EL (cell line): ENCODE measurements at places on chromosomes 16 and 17.

- no peak for DNase-seq
Measured at GRCh38 chr16:30004424-30004776, 6.4 kb downstream of the DOC2A start.

DNA sequence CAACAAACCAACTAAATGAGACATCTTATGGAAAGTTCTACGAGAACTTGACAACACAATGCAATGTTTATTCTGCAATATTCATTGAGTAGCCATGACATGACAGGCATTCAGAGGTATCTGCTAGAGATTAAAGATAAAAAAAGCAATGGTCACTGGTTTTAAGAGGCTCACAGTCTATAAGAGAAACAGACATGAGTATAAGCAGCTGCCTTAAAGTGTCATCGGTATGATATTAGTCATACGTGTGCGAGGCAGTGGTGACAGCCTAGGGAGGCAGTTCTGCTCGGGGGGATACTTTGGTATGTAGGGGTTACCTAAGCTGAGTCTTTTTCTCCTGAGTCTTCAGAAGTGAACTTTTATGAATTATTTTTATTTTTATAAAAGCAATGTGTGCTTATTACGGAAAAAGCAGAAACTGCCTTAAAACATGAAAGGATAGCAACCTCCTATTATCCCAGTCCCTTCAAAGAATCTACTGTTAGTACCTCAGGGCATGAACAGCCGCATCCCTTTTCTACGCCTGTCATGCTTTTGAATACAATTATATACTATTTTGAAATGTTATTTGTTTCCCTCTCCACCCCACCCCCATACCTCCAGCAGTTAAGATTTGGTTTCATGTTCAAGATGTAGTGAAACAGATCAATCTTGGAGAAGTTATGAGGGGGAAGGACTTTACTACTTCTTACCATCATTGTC lies 7.7 kb downstream of the ST6GALNAC1 start:
- peak; percentile 73 for DNase-seq

GRCh38 chr17:19727501-19728078 lies 11.2 kb upstream of the SLC47A2 start:
- peak; percentile 11 for DNase-seq

DNA sequence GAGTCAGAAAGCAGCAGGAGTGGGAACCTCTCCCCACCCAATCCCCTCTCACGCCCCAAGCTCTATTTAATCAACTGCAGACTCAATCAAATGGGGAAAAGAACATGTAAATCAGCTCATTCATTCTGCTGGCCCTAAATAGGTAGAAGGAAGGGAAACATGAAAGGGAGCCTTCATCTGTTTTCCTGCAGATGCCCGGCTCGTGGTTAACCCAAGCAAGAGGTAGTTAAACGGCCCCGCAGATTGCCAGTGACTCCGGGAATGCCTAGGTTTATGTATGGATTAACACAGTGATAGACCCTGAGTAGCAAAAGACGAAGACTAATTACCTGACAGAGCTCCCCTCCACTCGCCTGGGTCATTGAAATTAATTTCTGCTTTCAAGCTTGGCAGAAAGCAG lies 542.0 kb downstream of the WWOX start:
- DNase-seq, result no peak

DNA sequence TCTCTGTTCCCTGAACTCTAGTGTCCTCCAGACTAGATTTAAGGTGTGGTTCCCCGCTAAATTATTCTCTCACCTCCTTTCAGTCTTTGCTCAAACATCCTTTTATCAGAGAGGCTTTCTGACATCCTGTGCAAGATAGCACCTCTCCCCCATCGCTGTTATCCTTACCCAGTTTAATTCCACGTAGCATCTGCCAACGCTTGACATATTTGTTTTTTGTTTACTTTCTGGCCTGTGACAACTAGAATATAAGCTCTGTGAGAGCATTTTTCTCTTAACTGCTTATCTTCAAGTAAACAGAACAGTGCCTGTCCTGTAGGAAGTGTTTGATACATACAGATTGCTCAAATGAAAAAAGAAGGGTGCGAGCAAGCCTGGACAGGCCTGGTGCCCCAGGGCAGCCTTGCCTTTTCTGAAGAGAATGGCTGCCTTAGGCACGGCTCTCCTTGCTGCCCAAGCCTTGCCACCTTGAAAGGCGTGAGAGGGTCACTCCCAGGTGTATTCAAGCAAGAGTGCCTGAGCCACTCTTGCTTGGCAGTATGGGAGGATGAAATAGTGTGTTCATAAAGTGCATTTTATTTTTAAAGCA lies 9.7 kb downstream of the DYNLL2 start:
- no peak for DNase-seq

- DNase-seq, result no peak
Measured at GRCh38 chr16:3165111-3165822, 22.7 kb upstream of the OR1F1 start.

DNA sequence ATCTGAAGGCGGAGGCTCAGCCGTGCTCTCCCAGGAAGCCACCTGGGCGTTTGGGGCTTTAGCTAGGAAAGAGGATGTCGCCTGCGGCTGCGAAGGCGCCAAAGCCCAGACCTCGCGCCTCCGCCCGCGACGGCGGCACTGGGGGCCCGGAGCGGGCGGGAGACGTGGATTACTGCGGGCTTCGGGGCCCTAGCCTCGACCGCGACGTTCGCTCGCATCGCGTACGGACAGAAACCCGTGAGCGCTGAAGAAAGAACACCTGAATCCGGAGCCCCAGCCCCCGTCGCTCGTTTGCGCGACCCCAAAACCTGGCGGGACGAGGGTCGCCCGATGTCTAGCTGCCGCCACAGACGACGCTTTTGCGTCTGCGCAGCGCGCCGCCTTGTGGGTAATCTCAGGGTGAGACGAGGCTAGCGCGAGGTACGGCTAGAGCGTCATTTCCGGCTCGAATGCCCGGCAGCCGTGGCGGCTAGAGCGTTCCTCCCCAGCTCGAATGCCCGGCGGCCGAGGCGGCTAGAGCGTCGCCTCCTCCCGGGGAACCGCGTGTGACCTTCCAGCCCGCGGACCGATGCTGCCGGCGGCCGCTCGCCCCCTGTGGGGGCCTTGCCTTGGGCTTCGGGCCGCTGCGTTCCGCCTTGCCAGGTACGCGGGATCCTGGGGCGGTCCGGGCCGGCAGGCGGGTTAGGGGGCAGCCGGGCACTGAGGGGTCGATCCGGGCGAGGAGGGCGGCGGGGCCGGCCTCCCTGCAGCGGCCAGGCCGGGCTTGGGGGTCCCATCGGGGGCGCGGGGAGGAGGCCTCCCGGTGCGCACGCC lies at the start of gene MRPL12:
Gene MRPL12, plus strand, starts transcription at position 434 of the 813 bp plus-strand sequence. Its CDS starts 135 bp downstream, at position 569.
- DNase-seq, result peak; percentile 91

DNA sequence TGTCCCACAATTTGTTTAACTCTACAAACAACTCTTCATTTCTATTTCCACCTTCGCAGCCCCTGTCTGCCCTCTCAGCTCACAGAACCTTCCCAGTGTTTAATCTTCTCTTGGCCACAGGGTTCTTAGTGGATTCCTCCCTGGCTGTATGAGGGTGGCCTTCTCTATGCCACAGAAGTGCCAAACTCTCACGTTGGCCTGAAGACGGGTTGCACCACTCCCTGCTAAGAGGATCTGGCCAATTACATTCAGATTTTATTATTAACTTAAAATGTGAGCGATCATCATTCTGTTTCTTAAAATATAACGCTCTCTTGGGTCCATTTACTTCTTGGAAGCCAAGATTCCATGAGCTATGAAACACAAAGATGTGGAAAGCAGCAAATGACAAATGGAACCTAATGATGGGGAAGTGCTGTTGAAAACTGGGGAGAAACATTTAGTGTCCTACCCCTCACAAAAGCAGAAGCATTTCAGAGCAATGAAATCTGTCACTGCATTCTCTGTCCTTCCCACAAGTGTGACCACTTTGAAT lies 91.3 kb upstream of the NOG start:
- no peak for DNase-seq

DNA sequence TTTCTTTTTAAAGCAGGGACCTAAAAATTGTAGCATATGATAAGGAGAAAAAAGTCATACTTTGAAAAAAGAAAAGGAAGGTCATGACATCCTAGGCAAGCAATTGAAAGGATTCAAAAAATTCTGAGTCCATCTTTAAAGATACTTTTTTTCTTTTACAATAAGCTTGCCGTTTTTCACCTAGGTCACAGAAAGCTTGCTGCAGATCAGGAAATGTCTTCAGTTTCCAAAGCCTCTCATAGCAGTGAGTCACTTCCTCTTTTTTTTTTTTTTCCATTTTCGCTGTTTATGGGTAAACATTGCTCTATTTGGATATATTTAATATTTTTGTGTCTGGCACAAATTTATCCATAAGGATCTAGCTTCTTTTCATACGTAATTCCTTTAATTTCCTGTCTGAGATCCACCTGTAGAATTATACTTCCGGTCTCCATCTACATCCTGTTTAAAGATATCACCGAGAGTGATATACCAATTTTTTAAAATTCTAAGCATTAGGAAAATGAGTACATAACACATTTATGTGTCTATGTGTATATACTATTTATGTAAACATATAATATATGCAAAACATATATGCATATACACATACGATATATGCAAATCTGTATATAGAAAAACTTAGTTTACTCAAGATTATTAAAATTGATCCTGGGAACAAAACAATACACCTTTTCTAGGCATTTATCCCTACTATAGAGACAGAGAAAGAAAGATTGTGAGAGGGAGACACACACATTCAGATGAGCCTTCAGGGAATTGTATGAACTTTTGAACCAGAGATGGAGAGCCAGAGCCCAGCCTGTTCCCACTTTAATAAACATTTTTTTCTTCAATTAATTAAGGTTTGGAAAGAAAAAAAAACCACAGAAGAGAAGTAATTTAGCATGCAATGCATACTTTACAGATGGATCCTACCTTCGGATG lies 134.4 kb downstream of the SKAP1 start:
- peak; percentile 18 for DNase-seq

GRCh38 chr16:17362183-17362582 lies 108.6 kb downstream of the XYLT1 start:
- DNase-seq, result no peak

DNA sequence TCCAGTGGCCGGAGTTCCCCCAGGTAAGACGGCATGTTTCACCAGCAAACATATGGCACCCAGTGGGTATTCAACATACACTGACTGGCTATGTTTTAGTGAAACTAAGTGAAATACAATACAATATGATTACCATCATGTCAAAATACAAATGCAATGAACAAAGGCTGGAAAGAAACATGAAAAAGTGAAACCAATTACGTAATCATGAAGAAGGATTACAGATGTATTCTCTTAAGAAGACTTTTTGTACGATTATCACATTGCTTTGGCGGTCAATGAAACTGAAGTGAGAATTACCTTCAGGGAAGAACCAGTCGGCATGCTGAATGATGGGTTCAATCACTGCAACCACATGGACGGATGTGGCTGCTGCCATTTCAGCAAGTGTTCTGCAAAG lies 71.7 kb downstream of the ARHGAP17 start:
- DNase-seq, result no peak

DNA sequence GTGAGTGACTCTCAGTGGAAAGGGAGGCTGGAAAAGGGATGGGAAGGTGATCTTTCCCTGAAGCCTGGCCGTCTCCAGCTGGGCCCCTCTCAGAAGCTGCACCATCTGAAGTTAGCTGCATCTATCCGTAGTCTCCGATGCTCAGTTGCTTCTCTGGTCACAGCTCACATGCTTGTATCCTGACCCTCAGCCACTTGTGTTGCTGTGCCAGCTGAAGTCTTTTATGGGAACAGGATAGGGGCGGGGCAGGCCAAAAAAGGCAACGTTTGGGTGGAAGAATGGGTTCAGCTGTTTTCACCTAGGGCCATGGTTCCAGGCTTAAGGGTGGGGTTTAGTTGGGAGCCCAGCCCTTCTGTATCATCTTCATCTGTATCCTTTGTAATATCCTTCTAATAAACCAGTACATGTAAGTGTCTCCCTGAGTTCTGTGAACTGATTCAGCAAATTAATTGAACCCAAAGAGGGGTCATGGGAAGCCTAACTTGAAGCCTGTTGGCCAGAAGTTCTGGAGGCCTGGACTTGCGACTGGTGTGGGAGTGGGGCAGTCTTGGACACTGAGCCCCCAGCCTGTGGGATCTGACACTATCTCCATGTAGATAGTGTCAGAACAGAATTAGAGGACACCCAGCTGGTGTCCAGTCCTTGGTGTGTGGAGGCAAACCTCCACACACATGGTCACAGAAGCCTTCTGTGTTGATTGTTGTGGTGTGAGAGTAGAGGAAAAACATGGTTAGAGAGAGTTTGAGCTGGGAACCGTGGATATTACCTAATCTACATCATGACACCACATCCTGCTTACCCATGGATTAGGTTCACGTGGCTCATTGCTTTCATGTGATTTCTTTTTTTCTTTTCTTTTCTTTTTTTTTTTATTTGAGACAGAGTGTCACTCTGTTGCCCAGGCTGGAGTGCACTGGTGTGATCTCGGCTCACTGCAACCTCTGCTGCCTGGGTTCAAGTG lies 49.3 kb upstream of the FBXO47 start:
- no peak for DNase-seq

- peak; percentile 3 for DNase-seq
Measured at GRCh38 chr16:17647879-17648872, 177.4 kb upstream of the XYLT1 start.

DNA sequence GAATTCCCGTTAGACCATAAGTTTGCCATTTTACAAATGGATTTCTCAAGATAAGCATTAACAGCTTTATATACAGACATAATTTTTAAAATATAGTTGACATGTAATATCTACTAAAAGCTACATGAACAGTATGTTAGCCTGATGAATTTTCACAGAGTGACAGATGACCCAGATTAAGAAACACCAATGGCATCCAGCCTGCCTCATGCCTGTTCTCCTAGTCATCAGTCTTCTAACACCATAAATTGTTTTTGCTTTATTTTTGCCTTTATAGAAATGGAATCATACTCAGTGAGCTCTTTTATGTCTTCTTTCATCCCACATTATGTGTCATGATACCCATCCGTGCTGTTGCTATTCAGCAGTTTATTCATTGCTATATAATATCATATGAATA lies 80.0 kb downstream of the ATF7IP2 start:
- no peak for DNase-seq

- no peak for DNase-seq
Measured at GRCh38 chr16:706189-707061, 824 bp upstream of the FBXL16 start.

GRCh38 chr17:67203818-67204217 lies 41.2 kb downstream of the HELZ start:
- no peak for DNase-seq

DNA sequence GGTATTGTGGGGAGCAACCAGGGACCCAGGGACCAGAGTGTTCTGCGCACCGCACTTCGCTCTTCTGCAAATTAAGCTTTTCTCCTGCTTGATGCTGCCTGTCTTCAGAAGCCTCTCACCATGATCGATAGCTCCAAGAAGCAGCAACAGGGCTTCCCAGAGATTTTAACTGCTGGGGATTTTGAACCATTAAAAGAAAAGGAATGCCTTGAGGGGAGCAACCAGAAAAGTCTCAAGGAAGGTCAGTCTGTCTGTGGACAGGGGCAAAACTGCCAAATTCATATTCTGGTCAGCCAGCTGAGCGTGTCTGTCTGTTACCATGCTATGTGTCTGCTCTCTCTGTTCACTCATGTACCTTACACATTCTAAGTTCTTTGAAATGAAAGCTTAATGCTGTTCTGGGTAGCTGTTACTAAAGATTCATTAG lies 115.7 kb downstream of the MRTFB start:
- no peak for DNase-seq
